ENCODE measurements at places on chromosomes 13 and 19.

DNA sequence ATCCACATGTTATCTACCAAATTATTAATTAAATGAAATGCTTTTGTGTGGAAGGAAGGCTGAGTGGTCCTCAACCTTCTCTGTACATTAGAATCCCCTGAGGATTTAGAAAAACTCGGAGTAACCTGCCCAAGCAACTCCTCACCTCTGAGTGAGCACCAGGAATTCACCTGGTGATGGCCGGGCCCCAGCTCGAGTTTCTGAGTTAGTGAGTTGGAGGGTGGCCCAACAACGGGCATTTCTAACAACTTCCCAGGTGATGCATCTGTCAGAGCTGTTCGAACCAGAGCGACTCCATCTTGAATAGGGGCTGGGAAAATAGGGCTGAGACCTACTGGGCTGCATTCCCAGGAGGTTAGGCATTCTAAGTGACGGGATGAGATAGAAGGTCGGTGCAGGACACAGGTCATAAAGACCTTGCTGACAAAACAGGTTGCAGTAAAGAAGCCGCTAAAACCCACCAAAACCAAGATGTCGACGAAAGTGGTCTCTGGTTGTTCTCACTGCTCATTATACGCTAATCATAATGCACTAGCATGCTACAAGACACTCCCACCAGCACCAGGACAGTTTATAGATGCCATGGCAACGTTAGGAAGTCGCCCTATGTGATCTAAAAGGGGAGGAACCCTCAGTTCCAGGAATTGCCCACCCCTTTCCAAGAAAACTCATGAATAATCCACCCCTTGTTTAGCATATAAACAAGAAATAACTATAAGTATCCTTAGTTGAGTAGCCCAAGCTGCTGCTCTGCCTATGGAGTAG lies 44.2 kb upstream of the SHISA2 start:
- no peak for DNase-seq

DNA sequence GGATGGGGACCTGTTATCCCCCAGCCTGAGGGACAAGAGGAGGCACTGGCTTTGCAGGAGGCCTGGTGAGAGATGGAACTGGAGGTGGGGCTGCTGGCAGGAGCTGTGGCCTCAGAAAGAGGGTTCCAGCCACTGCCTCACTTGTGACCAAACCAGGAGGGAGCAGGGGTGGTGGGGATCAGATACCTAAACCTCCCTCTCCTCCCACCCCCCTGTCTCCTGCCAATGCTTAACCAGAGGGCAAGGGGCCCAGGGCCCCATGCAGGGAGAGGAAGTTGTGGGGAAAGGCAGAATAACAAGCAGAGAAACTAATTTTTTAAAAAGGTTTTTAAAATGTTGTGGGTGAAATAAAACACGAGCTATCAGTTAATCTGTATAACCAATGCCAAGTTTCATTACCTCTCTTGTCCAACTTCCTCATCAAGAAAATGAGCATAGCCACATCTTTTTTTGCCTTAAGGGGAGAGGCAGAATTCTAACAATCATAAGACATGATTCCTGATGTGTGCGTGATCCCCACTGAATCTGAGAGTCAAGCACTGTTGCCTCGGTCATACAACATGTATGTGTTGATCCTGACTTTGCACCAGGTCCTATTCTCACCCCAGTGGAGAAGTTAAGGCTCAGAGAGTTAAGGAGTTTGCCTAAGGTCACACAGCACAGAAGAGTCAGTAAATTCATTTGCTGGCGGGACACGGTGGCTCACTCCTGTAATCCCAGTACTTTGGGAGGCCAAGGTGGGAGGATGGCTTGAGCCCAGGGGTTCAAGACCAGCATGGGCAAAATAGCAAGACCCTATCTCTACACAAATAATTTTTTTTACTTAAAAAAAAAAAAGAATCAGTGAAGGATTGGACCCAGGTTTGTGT lies 12.9 kb downstream of the FXYD5 start:
- DNase-seq, result no peak

- no peak for DNase-seq
Measured at GRCh38 chr19:17765069-17765618, 13.9 kb downstream of the FCHO1 start.

GRCh38 chr19:10604460-10604980 lies 17.4 kb upstream of the AP1M2 start:
- DNase-seq, result no peak

- DNase-seq, result peak; percentile 66
Measured at GRCh38 chr19:51441410-51442390, 16.6 kb downstream of the SIGLEC8 start.

- no peak for DNase-seq
Measured at GRCh38 chr13:72431981-72432682, 295.3 kb downstream of the MZT1 start.

DNA sequence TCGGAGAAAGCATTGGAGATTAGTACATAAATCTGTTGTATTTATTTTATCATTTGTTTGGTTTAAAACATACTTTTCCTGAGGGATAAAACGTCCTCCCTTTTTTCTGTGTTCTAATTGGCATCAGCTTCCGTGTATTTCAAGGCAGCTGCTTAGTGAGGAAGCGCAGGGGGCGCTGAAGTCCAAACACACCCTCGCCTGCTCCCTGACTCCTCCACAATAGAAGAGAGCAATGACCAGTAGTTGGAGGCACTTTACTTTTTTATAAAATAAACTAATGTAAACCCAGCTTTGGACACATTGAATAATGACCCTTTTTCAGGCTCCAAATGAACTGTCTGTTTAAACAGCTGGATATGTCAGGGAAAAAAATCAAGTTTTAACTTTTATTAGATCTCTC lies 79.9 kb downstream of the RNASEH2B start:
- DNase-seq, result no peak

DNA sequence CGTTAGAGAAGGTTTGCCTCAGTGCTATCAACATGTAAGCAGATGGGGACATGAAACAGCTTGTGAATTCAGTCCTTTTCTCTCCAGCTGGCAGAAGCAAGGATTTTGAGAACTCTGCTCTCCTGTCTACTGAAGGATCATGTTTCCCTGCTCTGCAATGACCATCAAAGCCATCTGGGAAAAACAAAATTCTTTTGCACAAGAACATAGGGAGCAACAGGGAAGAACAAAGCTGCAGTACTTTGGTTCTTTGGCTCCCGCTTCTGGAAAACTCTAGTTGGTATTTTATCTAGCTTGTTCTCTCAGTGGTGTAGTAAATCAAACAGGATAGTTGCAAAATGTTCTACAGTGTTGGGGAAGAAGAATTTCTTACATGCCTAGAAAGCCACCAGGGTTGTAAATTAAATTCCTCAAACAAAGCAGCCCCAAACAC lies 270.4 kb downstream of the ENOX1 start:
- DNase-seq, result no peak

DNA sequence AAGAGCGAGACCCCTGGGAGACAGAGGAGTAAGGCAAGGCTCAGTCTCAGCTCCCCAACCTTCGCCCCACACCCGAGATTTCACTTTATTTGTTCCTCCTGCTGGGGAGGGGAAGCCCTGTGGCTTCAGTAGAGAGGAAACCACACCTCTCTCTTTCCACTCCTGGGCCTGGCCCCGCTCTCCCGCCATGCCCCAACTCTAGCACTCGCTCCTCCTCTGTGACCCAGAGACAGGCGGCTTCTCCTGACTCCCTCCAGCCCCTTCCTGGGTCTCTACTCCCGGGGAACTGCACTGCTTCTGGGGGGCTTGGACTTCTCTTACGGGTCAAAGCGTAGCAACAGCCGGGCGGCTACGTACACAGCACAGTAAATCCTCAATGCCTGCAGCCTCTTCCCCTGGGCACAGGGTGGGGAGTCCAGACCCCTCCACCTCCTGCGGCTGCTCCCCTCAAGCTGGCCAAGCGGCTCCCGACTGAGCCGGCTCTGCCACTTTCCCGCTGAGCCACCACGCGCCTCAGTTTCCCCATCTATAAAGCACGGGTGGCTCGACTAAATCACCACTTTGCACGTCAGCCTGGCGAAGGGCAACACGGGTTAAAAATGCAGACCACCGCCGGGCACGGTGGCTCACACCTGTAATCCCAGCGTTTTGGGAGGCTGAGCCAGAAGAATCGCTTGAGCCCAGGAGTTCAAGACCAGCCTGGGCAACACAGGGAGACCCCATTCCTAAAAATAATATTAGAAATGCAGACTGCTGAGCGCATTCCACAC lies 1.4 kb downstream of the RNF126 start:
- DNase-seq, result no peak

All from stimulated activated CD8-positive, alpha-beta memory T cell treated with anti-CD3 and anti-CD28 coated beads, Interleukin-7, amount 100 ng/mL, for 1 hour (primary cell).